Cardiac muscle cell (in vitro differentiated cells and primary cell): ENCODE measurements at places on chromosomes 1 and 21.
A peak's percentile ranks its signal among the peaks of the same experiment; 100 is the strongest.

DNA sequence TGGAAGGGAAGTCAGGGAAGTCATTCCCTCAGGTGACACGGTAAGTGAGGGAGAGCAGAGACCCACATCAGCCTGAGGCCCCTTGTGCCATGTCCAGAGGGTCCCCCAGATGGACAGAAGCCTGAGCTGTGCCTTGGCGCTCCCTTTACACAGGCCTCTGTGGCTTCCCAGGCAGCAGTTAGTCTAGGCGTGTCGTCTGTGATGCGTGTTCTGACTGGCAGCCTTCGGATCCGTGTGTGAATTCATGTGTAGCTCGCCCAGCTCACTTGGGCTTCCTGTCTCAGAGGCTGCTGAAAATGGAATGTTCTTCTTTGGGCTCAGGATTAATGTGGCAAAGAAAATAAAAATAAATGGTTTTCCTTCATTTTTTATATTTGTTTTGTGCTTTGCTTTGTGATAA, 28.3 kb downstream of the PRMT2 start:
- H3K27ac ChIP-seq = no peak overlapping the region
- no peak for DNase-seq
- no peak overlapping the region for H3K4me3 ChIP-seq

- H3K27me3 ChIP-seq = no peaks in the 10 kb centered on the region
- DNase-seq = no peak
- no peak overlapping the region for H3K27ac ChIP-seq
- no peaks in the 10 kb centered on the region for H3K36me3 ChIP-seq
Measured at GRCh38 chr1:171206978-171207355, 21.9 kb downstream of the FMO2 start.

- H3K27me3 ChIP-seq = no peaks in the 10 kb centered on the region
- peak overlapping the region; percentile 51 for H3K4me3 ChIP-seq
- peak; percentile 66 for DNase-seq
- peak overlapping the region; percentile 99 for H3K27ac ChIP-seq
- no peaks in the 10 kb centered on the region for H3K36me3 ChIP-seq
- H3K4me1 ChIP-seq = peaks cover 5% of the 10 kb centered on the region
Measured at GRCh38 chr1:21781815-21782348, 1.1 kb downstream of the USP48 start.

DNA sequence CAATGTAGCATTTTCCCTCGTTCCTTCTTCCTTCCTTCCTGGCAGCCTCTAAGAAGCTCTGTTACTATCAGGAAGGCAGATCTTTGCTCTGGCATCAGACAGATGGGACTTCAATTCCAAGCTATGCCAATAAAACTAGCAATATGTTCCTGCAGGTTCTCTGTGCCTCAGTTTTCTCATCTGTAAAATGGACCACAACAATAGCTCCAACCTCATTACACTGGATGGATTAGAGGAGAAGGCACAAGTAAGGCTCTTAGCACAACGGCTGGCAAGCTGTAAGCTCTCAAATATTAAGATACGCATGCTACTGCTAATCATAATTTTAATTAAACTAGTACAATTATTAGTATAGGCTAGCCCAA, 27.2 kb downstream of the RRAGC start:
- no peak for DNase-seq
- H3K27me3 ChIP-seq = no peaks in the 10 kb centered on the region
- H3K27ac ChIP-seq = no peak overlapping the region
- no peaks in the 10 kb centered on the region for H3K4me1 ChIP-seq
- H3K4me3 ChIP-seq = no peak overlapping the region
- H3K36me3 ChIP-seq = no peaks in the 10 kb centered on the region

DNA sequence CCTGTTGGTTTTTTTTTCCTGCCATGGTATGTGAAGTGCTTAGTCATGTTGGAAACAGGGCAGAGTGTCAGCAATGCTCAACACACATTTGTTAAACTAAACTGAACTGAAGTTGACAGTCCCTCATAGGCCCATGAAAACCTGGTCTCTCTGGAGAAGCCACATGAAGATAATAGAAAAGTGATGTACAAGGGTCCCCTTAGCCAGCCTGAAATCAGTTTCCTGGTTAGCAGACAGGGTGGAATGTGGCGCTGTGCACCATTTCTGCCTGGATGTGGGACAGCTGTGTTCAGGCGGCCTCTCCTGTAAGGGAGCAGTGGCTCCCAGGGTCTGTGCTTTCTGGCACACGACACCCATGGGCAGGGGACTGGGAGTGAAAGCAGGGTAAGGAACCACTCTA, 9.9 kb upstream of the CHI3L1 start:
- no peak overlapping the region for H3K27ac ChIP-seq
- no peak overlapping the region for H3K4me3 ChIP-seq
- no peak for DNase-seq
- no peaks in the 10 kb centered on the region for H3K36me3 ChIP-seq
- H3K27me3 ChIP-seq = no peaks in the 10 kb centered on the region

GRCh38 chr1:91876040-91876470, 9.9 kb downstream of the TGFBR3 start:
- H3K4me1 ChIP-seq = no peaks in the 10 kb centered on the region
- no peak for DNase-seq
- no peaks in the 10 kb centered on the region for H3K36me3 ChIP-seq

DNA sequence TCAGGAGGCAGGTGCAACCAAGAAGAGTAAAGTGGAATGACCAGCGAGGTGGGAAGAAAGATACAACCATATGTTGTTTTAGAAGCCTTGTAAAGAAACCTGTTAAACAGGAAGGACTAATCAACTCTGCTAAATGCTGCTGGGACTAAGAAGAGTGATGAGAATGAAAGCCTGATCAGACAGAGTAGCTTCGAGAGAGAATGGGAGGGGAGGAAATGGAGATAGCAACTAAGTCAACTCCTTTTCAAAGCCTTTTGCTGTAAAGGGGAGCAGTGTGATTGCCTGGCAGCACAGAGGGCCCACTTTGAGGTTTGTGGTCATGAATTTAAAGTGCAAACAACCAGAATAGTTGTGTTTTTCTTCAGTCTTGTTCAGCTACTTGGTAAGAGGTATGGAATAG, 31.4 kb downstream of the SLC30A7 start:
- H3K27me3 ChIP-seq = no peaks in the 10 kb centered on the region
- peaks cover 8% of the 10 kb centered on the region for H3K4me1 ChIP-seq
- H3K36me3 ChIP-seq = no peaks in the 10 kb centered on the region

GRCh38 chr1:107941531-107941930, 23.4 kb downstream of the VAV3 start:
- H3K27me3 ChIP-seq = no peaks in the 10 kb centered on the region
- no peak overlapping the region for H3K27ac ChIP-seq
- H3K4me1 ChIP-seq = no peaks in the 10 kb centered on the region
- no peak overlapping the region for H3K4me3 ChIP-seq
- DNase-seq = no peak

GRCh38 chr1:241186716-241187115, 170.3 kb downstream of the RGS7 start:
- DNase-seq = no peak
- H3K4me3 ChIP-seq = no peak overlapping the region

DNA sequence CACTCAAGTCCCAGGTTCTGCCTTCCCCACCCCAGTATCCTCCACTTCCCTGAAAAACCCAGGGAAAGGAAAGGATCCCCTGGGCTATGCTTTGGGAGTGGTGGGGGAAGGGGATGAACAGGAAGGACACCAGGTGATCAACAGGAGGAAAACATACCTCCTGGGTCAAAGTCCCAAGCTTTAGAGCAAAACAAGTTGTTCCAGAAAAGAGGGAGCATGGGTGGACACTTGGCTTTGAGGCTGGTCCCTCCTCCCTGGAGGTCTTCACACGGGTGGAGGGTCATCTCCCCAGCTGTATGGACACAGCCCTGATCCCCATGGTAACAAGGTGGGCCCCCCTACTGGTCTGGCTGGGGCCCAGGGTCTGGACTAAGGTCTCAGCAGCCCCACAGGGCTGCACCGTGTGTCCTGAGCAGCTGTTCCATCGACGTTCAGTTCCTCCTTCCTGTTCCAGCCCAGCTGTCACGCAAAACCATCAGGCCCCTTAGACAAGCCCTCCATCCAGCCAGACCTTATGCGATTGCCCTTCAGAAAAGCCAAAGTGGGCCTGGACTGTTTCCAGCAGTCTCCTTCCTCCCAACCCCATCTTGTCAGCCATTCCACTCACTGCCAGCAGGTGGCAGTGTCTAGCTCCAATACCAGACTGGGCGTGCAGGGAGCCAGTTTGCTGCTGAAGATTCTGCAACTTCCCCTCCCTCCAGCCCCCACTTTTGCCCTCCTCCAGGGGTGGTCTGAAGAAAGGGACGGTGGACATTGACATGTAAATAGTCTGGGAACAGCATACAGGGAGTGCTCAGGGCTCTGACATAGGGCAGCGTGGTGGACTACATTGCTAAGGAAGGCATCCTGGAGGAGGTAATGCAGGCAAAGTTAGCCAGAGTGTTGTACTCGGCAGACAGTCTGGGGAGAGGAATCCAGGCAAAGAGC, 2.9 kb upstream of the PDZK1IP1 start:
- H3K4me1 ChIP-seq = no peaks in the 10 kb centered on the region
- H3K27me3 ChIP-seq = peaks cover 6% of the 10 kb centered on the region
- H3K27ac ChIP-seq = no peak overlapping the region
- H3K4me3 ChIP-seq = no peak overlapping the region
- DNase-seq = peak; percentile 81
- H3K36me3 ChIP-seq = no peaks in the 10 kb centered on the region

- H3K4me3 ChIP-seq = no peak overlapping the region
- no peak overlapping the region for H3K27ac ChIP-seq
- H3K4me1 ChIP-seq = no peaks in the 10 kb centered on the region
- H3K27me3 ChIP-seq = no peaks in the 10 kb centered on the region
Measured at GRCh38 chr1:172851077-172851476, 192.2 kb downstream of the FASLG start.

- H3K27ac ChIP-seq = no peak overlapping the region
- H3K27me3 ChIP-seq = no peaks in the 10 kb centered on the region
- H3K36me3 ChIP-seq = no peaks in the 10 kb centered on the region
- H3K4me3 ChIP-seq = no peak overlapping the region
- DNase-seq = no peak
- no peaks in the 10 kb centered on the region for H3K4me1 ChIP-seq
Measured at GRCh38 chr21:41585199-41585994, 77.4 kb upstream of the TMPRSS2 start.

- no peaks in the 10 kb centered on the region for H3K27me3 ChIP-seq
- no peaks in the 10 kb centered on the region for H3K4me1 ChIP-seq
- H3K27ac ChIP-seq = no peak overlapping the region
- DNase-seq = no peak
Measured at GRCh38 chr1:168923521-168924136, 182.9 kb upstream of the ATP1B1 start.

DNA sequence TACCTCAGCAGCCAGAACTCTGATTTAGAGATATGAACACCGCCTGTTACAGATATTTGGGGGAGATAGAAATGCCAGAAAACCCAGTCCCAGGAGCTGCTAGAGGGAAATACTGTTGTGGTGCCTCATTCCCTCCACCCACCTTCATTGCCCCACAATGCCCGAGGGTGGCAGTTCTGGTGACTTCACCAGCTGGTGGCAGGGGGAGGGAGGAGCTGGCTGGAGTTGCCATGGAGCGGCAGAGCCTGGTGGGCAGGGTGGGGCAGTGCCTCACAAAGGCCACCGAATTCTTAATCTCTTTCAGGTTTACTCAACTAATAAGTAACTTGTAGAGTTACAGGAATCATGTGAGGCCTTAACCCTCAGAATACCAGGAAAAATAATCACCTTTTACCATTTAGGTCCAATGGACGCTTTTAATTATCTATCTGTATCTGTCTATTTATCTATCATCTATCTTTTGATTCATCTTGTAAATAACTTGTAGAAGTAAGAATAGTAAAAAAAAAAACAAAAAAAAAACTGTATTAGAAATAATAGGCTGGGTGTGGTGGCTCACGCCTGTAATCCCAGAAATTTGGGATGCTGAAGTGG, 11.7 kb upstream of the S100A11 start:
- H3K27ac ChIP-seq = peak overlapping the region; percentile 93
- no peak overlapping the region for H3K4me3 ChIP-seq
- H3K27me3 ChIP-seq = peaks cover 9% of the 10 kb centered on the region
- no peak for DNase-seq

- H3K4me3 ChIP-seq = no peak overlapping the region
- DNase-seq = no peak
- no peaks in the 10 kb centered on the region for H3K27me3 ChIP-seq
- peaks cover 4% of the 10 kb centered on the region for H3K4me1 ChIP-seq
- H3K27ac ChIP-seq = no peak overlapping the region
Measured at GRCh38 chr1:81160696-81161095, 640.0 kb upstream of the ADGRL2 start.

- H3K27ac ChIP-seq = no peak overlapping the region
- no peak for DNase-seq
- H3K27me3 ChIP-seq = no peaks in the 10 kb centered on the region
- H3K4me3 ChIP-seq = no peak overlapping the region
- H3K36me3 ChIP-seq = no peaks in the 10 kb centered on the region
Measured at GRCh38 chr1:33586106-33586505, 113.7 kb downstream of the ZSCAN20 start.

DNA sequence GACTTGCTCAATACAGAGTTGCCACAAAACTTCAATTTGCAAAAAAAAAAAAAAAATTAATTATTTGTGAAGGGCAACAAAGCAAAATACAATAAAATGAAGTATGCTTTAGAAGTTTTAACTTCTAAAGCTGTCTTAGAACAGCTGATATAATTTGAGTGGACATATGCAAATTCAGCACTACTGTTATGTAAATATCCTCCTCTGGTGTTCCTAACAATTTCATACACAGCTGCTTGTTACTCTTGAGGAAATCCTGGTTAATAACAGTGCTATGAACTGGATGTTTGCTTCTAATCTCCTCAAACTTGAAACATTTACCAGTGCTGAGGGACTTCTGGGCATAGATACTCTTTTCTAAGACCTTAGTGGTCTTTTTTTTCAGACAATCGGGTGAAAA, 69.6 kb upstream of the COL24A1 start:
- no peaks in the 10 kb centered on the region for H3K36me3 ChIP-seq
- no peak for DNase-seq
- H3K27me3 ChIP-seq = no peaks in the 10 kb centered on the region
- H3K4me3 ChIP-seq = no peak overlapping the region
- peaks cover 18% of the 10 kb centered on the region for H3K4me1 ChIP-seq

DNA sequence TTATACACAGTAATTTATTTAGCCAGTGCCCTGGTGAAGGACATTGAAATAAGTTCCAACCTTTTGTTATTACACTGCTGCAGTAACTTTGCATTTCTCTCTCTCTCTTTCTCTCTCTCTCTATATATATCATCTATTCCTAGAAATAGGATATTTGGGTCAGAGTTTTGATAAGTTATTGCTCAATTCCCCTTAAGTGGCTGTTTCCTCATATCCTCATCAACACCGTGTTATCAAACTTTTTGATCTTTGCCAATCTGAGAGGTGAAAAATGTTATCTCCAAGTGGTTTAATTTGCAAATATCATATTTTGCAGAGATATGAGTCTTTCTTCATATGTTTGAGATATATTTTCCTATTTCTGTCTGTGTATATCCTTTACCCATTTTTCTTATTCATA, 1.6 kb upstream of the SRSF4 start:
- no peak for DNase-seq
- H3K27ac ChIP-seq = no peak overlapping the region
- peaks cover 3% of the 10 kb centered on the region for H3K36me3 ChIP-seq
- peaks cover 11% of the 10 kb centered on the region for H3K4me1 ChIP-seq
